ENCODE measurements at places on chromosomes 11 and 22.

GRCh38 chr11:122743097-122743741, 87.7 kb downstream of the UBASH3B start:
- no peak for DNase-seq

- DNase-seq = no peak
These were observed 11.6 kb downstream of the CD59 start for GRCh38 chr11:33724644-33725035.

GRCh38 chr11:132605825-132606570, 926.3 kb downstream of the OPCML start:
- no peak for DNase-seq

GRCh38 chr22:27799827-27800249, 1.7 kb downstream of the MN1 start:
- no peak for DNase-seq

DNA sequence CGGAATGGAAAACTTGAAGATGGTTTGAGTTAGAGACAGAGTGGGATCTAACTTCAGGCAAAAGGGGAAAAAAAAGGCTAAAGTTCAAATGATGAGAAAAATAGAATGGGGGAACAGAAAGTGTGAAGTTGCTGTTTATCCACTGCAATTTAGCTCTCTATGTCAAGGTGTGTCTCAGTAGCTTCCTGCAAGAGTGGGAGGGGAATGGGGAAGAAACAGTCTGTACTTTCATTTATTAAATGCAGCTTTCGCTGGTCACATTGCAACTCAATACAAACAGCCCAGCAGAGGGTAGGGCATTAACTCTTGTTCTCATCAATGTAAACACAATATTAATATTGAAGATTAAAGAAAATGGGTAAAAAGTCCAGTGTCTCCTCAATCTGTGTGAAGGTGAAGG, 214.7 kb upstream of the SYN3 start:
- no peak for DNase-seq

DNA sequence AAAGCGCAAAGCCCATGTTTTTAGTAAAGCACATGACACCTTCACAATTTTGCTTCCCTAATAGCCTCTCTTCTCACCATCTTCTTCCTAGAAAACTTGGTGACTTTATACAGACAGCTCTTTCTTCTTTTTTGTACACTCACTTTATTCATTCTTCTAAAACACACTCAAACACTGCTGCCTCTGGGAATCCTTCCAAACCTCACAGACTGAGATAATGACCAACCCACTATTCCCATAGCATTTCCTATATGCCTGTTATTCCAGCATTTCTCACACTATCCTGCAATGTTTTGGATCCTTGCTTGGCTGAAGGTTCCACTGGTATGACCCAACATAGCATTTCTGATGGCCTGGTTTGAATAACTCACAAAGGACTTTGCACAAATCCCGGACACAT, 442.1 kb upstream of the CCDC90B start:
- no peak for DNase-seq
